ENCODE measurements at places on chromosomes 6 and 20.

DNA sequence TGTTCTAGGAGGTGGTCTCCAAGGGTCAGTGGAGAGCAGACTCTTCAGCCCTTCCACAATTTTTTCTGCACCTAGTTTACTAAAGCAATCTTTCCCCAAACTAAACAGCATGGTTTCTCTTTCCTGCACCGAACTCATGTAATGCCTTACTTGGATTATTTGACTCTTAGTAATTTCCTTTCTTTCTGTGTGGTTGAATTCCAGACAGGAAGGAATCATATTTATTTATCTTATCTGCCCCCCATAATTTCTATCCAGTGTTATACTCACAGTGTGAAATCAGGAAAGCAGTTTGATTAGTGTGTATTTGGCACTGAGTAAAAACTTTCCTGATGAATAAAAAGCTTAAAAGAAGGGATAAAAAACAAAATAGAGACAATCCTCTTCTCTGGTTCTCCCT, 140.3 kb upstream of the STMND1 start:
- DNase-seq = no peak

GRCh38 chr6:31734821-31735406, 1.4 kb downstream of the CLIC1 start:
- DNase-seq = no peak

DNA sequence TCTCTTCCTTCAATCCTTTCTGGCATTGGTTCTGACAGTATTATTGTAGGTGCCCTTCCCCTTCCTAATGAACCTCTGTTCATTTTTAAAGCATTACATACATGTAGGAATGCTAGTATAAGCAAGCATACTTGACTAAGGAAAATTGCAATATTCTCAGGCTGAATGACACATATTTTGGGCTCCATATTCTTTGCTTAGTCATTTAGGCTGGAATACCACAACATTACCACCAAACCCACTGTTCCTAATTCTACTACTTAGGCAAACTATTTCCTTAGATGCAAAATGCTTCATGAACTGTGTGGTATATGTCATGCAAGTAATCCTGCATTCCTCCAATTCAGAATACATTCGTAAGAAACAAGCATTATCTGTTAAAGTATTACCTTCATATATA, 113.9 kb downstream of the PRDM1 start:
- no peak for DNase-seq

DNA sequence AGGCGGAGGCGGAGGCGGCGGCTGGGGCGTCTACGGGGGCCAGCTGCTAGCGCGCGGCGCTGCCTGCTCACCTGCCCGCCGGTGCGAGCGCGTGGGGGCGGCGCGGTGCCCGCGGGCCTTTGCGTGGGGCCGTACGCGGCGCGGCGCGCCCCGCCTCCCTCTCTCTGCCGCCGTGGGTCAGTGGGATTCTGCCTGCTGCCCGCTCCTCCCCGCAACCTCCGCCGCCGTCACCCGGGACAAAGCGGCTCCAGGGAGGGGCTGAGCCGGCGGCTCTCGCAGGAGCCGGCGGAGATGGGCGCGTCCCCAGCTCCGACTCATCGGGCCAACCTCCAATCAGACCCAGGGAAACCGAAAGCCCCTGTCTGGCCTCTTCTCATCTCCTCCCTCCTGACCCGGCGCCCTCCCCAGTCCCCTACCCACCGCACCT, at the start of gene RCAN2:
TSS of gene RCAN2 (minus strand) at position 249 of the 427 bp plus-strand sequence.
- DNase-seq = peak; percentile 63

DNA sequence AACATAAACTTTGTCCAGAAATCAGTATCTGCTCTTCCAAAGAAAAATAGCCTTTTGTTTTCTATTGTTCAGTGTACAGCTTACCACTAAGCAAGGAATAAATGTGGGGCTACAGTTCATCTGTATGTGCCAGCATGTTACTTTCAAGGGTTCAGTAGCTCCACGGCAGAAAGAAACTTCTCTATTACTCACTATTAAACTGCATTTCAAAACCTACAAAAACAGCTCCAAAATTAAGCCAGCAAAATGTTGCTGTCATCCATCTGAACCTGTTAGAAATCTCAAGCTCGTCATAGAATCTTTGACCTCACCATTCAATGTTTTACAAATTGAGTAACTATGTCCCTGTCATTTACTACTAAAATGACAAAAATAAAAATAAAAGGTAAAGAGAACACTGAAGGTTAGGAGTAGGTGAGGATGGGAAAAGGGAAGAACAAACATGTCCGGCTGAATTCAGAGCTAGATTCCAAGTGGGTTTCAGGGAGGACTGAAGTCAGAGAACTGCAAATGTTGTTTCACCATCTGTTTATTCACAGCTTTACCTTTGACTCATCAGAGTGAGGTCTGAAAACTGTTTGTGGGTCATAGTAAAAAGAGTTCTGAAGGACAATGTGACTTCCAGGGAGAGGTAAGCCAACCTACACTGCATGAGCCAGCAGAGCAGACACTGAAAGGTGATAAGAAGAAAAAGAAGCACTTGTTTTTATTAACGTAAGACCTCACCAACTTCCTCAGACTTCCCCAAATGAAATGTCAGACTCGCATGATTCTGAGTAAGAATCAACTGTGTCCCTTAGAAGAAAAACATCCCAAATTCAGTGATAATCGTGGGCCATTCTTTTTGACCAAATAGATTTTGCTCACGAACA, 62.0 kb downstream of the ATXN1 start:
- no peak for DNase-seq

DNA sequence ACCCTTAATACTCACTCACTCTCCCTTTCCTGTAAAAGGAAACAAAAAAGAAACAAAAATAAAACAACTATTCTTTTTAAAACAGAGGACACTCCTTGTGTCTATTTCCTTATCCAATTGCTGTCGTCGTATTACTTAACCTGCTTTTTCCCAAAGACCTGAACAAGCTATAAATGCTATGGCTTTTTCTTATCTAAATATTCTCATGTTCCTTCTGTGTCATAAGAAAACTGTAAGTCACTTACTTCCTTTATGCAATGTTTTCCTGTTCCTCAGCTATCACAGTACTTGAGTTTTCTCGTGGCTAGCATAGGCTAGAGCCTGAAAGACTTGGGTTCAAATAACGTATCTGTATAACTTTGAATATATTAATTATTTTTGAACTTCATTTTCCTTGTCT, 99.2 kb downstream of the IRAK1BP1 start:
- DNase-seq = no peak

- no peak for DNase-seq
These were observed 10.4 kb downstream of the CD83 start for GRCh38 chr6:14128012-14128411.

GRCh38 chr6:143807103-143807772, 35.9 kb upstream of the LTV1 start:
- DNase-seq = no peak

DNA sequence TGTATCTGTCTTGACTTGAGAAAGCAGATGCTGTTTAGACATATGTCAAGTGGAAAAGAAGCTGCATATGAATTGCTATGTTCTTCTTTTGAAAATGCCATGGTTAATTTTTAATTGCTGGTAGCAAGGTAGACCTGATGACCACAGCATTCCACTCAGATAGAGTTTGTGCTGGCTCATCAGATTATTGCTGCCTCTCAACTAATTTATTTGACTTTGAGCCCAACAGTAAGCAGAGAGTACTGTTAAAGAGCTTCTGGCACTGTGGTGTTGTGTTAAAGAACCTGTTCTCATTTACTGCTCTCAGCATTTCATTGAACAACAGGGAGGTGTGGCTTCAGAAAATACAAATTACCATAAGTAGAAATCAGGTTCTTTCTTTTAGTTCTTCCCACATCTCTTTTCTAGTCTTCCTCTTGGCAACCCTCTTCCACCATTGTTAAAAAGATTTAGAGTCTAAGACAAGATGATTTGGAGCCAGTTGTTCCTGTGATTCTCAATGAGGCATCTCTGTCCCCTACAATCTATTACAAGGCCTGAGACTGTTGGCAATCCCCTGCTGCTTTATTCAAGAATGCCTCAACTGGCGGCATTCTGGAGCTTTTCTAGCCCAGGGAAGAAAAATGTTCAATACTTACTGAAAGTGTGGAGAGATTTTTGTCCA, 967.6 kb upstream of the GJE1 start:
- no peak for DNase-seq

GRCh38 chr6:21987501-21987957, 309.3 kb downstream of the PRL start:
- no peak for DNase-seq

All from C1 segment of cervical spinal cord (tissue), 14 donors.